Kidney tubule cell (primary cell): ENCODE measurements at places on chromosomes 7 and 10.

GRCh38 chr7:23531050-23531793, 559 bp downstream of the TRA2A start:
- DNase-seq, result peak; percentile 63

DNA sequence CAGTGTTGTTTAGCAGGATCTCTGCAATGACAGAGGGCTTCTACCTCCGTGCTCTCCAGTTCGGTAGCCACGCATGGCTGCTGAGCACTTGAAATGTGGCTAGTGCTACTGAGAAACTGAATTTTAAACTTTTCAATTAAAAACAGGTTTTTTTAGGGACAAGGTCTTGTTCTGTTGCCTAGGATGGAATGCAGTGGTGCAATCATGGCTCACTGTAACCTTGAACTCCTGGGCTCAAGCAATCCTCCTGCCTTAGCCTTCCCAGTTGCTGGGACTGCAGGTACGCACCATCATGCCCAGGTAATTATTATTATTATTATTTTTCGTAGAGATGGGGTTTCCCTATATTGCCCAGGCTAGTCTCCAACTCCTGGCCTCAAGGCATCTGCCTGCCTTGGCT, 13.4 kb upstream of the SFRP5 start:
- no peak for DNase-seq

DNA sequence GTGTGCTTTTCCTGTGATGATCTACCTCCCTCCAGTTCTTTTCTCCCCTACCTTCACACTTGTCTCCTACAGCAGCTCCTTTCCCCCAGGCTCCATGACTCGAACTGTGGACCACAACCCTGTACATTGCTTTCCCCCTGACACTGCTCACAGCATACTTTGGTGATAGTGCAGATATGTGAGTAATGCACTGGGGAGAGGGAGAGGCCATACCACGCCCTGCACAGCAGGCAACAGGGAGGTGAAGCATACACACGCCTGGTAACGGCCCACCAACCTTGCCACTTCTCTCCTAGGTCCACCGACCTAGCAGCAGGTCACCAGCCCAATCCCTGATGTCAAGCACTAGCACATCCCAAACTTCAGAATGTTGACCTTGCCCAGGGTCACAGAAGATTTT, 238.2 kb downstream of the GRID1 start:
- no peak for DNase-seq

DNA sequence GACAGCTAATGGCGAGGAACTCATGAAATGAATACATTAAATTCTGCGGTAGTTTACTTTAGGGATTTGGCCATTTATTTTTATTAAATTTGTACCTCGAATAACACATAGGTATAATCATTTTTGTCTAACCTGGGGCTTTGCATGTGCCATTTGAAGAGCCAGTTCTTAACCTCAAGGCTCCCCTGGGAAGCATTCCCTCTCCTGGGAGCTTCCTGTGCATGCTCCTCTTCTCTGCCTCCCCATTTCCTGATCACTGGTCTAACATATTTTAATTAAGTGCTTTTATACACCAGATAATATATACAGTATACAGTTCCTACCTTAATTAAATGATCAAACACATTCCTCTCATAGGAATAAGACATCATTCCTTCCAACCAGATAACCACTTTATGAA, 183.9 kb upstream of the FZD1 start:
- DNase-seq, result no peak

GRCh38 chr10:29257106-29257783, 31.6 kb upstream of the LYZL1 start:
- peak; percentile 5 for DNase-seq

DNA sequence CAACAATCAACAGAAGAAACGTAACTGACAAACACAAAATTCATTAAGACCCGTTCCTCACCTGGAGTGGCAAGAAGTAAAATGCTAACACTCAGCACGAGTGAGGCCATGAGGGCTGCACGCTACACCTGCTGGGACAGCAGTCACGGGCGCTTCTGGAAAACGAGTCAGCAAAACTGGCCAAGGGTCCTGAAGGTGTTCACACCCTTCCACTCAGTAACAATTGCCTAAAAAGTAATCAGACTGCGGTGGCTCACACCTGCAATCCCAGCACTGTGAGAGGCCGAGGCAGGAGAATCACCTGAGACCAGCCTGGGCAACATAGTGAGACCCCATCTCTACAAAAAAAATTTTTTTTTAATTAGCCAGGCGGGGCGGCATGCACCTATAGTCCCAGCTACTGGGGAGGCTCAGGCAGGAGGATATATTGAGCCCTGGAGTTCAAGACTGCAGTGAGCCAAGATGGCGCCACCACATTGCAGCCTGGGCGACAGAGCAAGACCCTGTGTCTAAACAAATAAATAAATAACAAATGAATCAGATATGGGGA, 199.1 kb downstream of the MAD1L1 start:
- no peak for DNase-seq

DNA sequence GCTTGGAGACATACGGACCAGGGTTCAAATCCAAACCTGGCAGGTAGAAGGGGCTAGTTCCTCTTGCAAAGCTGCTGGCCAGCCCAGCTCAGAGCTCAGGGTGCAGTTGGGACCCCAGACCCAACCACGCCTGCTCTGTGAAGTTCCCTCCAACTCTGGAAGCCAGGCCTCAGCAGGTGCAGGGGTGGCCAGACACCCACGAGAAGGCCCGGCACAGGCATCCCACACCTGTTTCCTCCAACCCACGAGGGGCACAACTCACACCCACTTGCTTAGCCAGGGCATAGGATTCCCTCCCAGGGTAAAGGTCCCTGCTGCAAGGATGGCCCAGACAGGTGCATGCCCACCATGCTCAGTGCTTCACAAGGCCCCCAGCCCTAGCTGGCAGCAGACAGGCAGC, 262.4 kb downstream of the GRID1 start:
- no peak for DNase-seq

DNA sequence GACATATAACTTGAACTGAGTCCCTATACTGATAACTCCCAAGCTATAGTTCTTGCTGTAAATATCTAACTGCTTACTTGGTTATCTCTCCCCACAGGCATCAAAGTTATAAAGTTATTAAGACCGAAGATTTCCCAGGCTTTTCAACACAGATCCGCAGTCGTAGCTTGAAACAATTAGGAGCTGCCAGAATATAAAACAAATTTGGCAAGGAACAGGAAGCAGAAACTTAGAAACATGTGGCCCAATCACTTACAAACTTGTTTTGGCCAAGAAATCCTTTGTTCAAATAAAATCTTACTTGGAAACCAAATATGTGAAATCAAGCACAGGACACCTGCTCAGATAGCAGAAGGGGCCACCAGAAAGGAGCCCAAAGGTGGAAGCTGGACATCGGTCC, 9.0 kb downstream of the SLC16A12 start:
- DNase-seq, result no peak

- DNase-seq, result no peak
These were observed 796 bp downstream of the FBXL15 start for GRCh38 chr10:102421507-102421756.

- DNase-seq, result no peak
These were observed 460.8 kb downstream of the NRG3 start for GRCh38 chr10:82335831-82336230.

DNA sequence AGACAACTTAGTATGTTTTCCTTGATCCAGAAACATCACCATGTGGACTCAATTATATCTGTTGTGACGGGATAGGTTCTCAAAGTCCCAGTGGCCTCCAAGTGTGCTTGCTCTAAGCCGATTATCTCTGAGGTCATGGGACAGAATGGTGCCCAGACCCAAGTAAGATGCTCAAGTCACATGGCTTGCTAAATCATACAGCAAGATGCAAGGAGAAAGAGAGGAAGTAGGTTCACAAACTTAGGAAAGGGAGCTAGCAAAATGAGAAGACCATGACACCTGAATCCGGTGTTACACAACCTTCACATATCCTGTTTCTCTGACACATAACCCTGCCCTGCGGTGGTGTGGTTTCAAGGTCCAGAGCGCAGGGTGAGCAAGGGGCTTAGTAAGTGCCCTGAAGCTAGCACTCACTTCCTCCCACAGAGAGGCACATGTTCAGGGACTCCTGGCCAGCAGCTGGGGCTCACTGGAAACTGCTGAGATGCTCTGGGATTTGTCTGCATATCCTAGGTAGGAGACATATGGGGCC, 590.9 kb upstream of the ANKRD30A start:
- DNase-seq, result peak; percentile 97

DNA sequence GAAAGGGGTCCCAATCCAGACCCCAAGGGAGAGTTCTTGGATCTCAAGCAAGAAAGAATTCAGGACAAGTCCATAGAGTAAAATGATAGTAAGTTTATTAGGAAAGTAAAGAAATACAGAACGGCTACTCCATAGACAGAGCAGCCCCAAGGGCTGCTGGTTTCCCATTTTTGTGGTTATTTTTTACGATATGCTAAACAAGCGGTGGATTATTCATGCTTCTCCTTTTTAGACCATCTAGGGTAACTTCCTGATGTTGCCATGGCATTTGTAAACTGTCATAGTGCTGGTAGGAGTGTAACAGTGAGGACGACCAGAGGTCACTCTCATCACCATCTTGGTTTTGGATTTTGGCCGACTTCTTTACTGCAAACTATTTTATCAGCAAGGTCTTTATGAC, 1033.4 kb downstream of the SORCS3 start:
- no peak for DNase-seq

GRCh38 chr10:23294638-23295247, 49.9 kb downstream of the C10orf67 start:
- DNase-seq, result peak; percentile 19

- no peak for DNase-seq
These were observed 47.4 kb downstream of the CH25H start for GRCh38 chr10:89159761-89160160.

- no peak for DNase-seq
These were observed 7.1 kb downstream of the CAMK2B start for GRCh38 chr7:44318332-44318731.

DNA sequence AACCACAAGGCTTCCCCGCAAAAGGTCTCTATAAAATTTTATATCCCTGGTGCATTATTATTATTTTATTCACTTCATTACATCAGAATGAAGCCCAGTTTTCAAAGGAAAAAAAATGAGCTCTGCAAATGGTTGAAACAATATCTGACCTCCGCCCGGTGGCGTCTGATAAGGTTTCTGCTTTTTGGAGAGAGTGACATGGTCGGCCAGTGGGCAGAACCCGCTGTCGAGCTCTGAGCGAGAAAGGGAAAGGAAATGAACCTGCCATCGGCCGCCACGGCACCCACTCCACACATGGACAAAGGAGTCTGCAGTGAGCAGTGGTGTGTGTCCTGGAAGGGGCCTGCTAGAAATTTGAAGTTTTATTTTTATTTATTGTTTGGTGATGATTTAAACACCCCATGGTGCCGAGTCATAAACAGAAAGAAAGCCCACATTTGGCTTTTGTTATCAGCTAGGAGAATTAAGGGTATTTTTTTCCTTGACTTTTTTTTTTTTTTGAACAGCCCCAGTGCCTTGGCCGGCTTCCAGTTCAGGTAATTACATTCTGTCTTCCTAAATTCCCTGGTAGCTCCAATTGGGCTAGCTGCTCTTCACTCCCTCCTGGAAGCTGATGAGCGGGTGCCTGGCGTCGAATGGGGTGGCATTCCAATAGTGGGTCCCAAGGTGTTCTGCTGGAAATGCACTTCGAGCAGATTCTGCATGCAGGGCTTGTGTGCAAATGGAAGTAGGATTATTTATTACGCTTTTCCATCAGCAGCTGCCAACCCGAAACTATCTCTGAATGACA, 149.4 kb upstream of the MKI67 start:
- DNase-seq, result no peak

DNA sequence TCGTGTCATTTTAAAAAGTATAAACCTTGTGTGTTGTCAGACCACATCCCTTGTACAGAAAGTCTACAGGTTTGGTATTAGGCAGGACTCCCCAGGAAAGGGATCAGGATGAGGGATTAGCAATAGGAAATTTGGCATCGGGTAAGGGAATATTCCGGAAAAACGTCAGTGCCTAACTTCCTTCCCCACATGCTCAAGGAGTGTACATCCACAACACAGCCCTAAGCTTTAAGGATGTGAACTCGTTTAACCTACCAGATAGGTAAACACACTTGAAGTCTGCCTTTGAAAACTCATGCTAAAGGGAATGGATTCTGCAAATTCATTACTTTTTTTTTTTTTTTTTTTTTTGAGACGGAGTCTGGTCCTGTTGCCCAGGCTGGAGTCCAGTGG, 194.9 kb downstream of the SKIDA1 start:
- no peak for DNase-seq

GRCh38 chr10:98295401-98295811, 27.4 kb upstream of the LOXL4 start:
- no peak for DNase-seq

- no peak for DNase-seq
These were observed 76.9 kb downstream of the LRRC4 start for GRCh38 chr7:127954357-127954748.

GRCh38 chr7:123075838-123076467, 80.5 kb upstream of the TAS2R16 start:
- DNase-seq, result no peak

GRCh38 chr10:6514180-6514579, 65.9 kb downstream of the PRKCQ start:
- DNase-seq, result no peak

DNA sequence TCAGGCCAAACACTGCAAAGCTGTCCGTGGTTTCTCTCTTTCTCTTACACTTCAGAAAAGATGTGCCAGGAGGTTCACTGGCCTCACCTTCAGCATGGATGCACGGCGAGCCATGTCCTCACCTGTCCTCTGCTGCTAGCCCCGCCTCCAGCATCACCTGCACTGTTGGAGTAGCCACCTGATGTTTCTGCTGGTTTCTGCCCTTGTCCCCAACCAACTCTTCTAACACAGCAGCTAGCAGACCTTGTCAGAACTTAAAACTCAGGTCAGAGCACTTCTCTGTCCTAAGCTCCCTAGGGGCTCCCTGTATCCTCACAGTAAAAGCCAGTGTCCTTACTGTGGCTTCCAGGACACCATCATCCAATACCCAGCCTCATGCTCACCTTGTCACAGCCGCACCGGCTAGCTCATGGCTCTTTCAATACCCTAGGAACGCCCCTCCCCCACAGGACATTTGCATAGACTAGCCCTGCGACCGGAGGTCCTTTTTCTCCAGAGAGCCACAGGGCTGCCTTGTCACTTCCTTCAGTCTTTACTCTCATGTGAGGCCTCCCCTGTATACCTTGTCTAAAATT, 15.2 kb downstream of the PALD1 start:
- no peak for DNase-seq

GRCh38 chr7:29372351-29373090, 177.9 kb downstream of the CHN2 start:
- no peak for DNase-seq

DNA sequence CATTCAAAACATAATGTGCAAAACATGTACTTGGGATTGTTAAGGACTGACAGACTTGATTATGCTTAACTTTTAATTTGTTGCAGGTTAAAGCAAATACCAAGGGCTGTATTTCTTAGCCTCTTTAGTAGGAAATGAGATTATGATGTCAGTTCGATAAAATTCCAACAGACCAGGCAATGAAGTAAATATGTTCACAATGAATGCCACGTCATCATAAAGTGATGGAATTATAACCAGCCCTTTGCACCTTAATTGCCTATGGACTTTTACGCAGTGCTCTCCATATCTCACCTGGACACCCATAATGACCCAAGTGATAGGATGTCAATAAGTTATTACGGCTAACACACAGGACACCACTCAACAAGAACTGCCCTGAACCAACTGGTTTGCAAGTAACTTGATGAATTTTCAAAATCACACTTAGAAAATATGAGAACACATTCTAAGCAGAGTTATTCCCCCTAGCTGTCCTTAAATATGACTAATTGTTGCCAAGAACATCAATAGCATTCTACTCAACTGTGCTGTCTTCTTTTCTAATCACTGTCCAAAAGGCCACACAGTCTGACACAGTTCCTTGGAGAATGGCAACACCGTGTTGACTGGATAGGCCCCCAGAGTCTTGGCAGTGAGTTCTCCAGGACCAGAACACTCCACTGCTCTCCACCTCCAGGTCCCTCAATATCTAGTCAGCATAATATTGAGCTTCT, 115.0 kb downstream of the CHCHD3 start:
- no peak for DNase-seq
